ENCODE measurements at places on chromosomes 1 and 21. TPM values are rescaled to one million over a fixed set of nuclear protein-coding genes. Genes with fewer than 3 reads are reported as not detected.

BGLAP gene
- 5.6 TPM for polyA plus RNA-seq

SRRM1 gene
- polyA plus RNA-seq, result 102 TPM

LRRC39 gene
- polyA plus RNA-seq, result 5.4 TPM

RNU1-3 gene
- 1.2 TPM for polyA plus RNA-seq

KRTAP21-2 gene
- polyA plus RNA-seq, result not detected

GRCh38 chr21:25550352-25551120, 56.7 kb downstream of the MRPL39 start:
- no peak for DNase-seq

DNA sequence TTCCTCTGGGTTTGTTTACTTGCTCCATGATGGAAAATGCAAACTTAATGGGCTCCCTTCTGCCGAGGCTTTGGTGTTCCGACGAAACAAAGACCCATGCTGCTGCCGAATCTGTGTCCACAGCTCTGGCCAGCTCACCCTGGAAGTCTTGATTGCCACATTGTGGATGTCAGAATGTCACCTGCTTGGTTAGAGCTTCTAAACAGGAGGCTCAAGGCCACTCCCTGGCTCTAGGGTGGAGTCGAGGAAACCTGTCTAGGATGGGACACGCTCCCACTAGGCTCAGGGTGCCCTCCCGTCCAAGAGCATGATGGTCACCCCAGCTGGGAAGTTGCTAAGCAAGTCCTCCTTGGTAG, 279.3 kb upstream of the VAMP3 start:
- DNase-seq, result no peak

- no peak for DNase-seq
Observed at GRCh38 chr1:14955976-14956375, 197.6 kb upstream of the TMEM51 start.

GRCh38 chr1:78894811-78895210, 111.7 kb downstream of the ADGRL4 start:
- no peak for DNase-seq

GRCh38 chr1:66247415-66248208, 286.3 kb upstream of the SGIP1 start:
- DNase-seq, result no peak

- DNase-seq, result no peak
Observed at GRCh38 chr1:220702733-220703270, 12.6 kb downstream of the C1orf115 start.

GRCh38 chr1:116737855-116738321, 16.3 kb upstream of the CD2 start:
- no peak for DNase-seq

DNA sequence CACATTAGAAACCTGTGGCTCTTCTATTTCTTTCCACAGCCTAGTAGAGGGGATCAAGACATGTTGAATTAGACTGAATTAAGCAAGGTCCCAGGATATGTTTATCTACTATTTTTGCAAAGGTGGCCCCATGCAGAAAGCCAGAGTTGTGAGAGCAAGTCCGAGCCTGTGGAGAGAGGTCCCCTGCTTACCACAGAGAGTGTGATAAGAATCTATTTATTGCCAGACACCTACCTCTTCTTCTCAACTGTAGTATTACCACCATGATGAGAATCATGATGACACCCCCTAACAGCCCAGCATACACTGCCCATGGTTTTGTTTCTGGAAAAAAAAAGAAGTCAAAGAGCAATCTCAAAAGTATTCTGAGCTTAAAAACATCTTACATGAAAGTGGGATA, 23.0 kb downstream of the SLAMF1 start:
- no peak for DNase-seq

DNA sequence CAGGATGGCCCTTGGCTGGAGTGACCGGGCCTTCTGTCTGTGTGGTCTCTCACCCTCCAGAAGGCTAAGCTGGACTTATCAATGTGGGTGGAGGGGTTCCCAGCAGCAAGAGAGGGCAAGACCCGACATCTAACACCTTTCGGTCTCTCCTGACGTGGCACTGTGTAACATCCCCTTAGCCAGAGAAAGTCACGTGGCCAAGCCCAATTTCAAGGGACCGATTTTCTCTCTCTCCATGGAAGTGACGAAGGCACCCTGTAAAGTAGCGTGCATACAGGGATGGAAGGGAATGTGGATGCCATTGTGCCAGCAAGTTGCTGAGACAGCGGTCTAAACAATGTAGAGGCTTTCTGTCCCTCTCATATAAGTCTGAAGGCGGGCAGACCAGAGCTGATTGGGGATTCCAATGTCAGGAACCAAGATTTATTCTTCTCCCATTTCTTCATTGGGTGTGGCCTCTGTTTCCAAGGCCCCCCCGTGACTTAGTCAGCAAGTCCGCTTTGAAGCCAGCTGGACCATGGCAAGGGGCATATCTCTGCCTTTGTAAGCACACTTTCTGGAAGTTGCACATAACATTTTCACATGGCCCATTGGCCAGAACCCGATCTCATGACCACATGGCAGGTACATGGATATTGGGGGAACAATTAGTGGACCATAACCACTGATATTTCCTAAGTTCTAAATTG, 12.5 kb downstream of the MX1 start:
- DNase-seq, result no peak

DNA sequence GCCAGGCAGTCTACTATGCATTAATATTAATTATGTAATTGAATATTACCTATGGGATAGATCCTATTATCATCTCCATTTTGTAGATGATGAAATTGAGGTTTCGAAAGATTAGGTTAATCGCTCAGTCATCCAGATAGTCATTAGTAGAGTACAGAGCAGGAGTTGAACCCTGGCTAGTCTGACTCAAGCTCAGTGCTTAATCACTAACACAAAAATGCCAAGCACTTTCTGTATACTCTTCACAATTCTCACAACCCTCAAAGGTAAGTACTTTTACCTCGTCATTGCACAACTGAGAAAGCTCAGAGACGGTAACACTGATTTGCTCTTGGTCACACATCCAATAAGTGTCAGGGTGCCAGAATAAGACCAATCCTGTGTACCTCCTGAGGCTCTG, 280.2 kb upstream of the PLXNA2 start:
- DNase-seq, result no peak

Data from spinal cord (tissue), 10 donors.